ENCODE measurements at places on chromosomes 4 and X.

DNA sequence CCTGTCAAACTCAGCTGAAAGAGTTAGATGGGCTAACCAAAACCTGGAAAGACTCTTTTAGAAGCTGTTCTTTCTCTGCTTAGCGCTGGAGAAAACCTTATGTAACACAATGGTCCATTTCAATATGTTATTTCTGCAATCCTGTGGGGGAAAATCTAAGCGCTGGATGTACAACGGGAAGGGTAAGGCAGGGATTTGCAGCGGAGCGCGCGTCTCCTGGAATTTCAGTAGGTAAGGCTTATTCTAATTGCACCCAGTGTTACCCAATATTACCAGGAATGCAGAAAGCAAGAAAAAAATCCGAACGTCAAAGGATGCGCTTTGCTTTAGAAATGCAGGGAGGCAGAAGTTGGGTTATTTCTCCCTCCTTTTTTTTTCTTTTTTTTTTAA is 2.0 kb downstream of the HS3ST1 start:
- no peaks in the 10 kb centered on the region for H3K4me1 ChIP-seq
- DNase-seq, result no peak
- no peak overlapping the region for H3K4me3 ChIP-seq
- H3K36me3 ChIP-seq, result no peaks in the 10 kb centered on the region
- no peak overlapping the region for H3K27ac ChIP-seq

DNA sequence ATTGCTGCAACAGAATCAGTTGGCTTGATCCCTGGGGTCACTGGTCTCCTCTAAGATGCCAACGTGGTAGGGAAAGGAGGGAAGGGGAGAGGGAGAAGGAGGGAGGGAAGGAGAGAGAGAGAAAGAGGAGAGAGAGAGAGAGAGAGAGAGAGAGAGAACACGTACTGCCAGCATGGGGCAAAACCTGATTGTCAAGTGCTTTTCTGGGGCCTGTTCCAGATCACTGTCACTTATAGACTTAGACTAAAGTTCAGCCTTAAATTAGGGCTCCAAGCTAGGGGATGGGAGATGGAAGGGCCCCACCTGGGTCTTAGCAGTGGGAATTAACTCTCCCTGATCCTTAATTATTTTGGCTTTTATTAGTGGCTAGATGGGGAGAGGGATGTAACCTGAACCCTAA is 12.9 kb downstream of the SHROOM4 start:
- H3K27ac ChIP-seq, result no peak overlapping the region
- H3K27me3 ChIP-seq, result no peaks in the 10 kb centered on the region
- DNase-seq, result no peak
- no peaks in the 10 kb centered on the region for H3K36me3 ChIP-seq

- H3K27ac ChIP-seq, result no peak overlapping the region
- no peaks in the 10 kb centered on the region for H3K36me3 ChIP-seq
- no peak for DNase-seq
- H3K4me1 ChIP-seq, result no peaks in the 10 kb centered on the region
- H3K27me3 ChIP-seq, result peaks cover 20% of the 10 kb centered on the region
- H3K4me3 ChIP-seq, result no peak overlapping the region
These were observed 106.2 kb upstream of the MAML3 start for GRCh38 chr4:140260227-140260626.

DNA sequence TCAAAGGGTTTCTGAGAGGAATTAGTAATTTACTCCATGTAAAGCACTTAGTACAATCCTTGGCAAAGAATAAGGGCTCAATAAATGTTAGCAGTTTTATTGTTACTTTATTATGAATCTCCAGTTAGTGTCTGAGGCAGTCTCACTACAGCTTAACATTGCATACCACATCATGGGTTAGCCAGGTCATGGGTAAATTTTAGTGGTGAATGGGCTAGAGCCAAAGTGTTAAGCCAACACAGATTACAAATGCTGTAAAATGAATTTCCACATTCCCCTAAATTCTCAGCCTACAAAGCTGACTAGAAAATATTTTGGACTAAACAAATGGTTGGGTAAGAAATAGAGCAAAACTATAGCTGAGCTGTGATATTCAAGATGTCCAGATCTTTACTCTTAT is 72.4 kb downstream of the NRK start:
- no peak overlapping the region for H3K4me3 ChIP-seq
- no peak for DNase-seq
- no peak overlapping the region for H3K27ac ChIP-seq
- H3K36me3 ChIP-seq, result no peaks in the 10 kb centered on the region

DNA sequence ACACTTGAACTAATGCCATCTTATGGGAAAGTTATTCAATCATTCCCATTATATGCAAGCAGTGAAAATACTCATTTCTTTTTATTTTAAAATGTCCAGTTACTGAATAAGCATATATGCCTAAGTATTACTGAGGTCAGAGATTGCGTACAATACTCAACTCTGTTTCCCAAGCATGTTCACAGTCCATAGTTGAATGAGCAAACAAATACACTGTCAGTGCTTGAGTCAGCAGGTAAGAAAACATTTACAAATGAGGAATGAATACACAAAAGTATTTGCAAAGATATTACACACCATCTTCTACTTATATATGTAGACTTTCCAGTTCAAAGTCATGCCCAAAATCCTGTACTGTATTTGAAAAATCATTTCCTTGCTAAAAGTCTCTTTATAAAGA is 74.1 kb downstream of the TSPAN5 start:
- no peaks in the 10 kb centered on the region for H3K36me3 ChIP-seq
- peaks cover 28% of the 10 kb centered on the region for H3K27me3 ChIP-seq
- DNase-seq, result no peak
- H3K4me3 ChIP-seq, result no peak overlapping the region

DNA sequence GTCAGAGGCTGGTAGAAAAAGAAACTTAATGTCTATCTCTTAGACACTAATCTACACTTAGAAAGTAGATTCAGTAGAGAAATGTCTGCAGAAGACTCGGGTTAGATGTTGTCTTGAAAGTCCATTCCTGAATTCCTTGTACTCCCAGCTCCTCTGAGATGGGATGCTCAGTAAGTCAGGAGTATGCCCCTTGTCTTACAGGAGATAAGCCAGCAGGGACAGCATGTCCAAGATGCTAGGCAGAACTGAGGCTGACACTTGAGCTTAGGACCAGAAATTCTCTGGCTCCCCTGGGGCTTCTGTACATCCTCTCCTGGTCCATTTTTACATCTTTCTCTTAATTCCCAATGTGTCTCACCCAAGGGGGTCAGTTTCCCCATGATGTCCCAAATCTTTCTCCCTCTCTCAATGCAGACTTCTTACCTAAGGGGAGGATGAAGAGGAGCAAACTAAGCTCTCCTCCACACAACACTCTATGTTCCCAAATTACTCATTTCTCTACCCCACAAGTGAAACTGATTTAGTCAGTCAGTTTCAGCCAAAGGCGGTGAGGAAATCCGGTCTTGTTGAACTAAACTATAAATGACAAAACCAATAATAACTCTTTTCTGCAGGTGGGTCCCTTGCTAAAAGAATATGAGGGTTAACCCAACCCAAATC is 558.2 kb upstream of the DIPK2B start:
- no peak for DNase-seq
- H3K27ac ChIP-seq, result no peak overlapping the region
- no peaks in the 10 kb centered on the region for H3K36me3 ChIP-seq
- H3K4me1 ChIP-seq, result no peaks in the 10 kb centered on the region

DNA sequence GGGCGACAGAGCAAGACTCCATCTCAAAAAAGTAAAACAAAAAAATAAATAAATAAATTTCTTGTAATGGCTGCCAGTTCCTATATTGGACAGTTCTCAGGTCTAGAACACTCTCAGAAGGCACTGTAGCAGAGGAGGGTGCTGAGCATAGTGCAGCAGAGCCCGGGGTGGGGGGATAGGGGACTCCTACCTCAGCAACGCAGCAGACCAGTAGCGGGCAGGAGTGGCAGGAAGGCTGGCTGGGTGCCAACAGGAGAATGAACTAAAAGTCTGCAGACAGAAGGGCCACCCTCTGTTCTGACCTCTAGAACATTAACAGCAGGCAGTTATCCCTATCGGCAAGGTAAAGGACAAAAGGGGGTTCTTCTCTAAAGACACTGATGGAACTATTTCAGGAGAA is 20.2 kb downstream of the PDK3 start:
- no peak overlapping the region for H3K27ac ChIP-seq
- DNase-seq, result no peak
- H3K27me3 ChIP-seq, result no peaks in the 10 kb centered on the region
- no peaks in the 10 kb centered on the region for H3K4me1 ChIP-seq
- H3K4me3 ChIP-seq, result no peak overlapping the region
- no peaks in the 10 kb centered on the region for H3K36me3 ChIP-seq

- DNase-seq, result peak; percentile 48
- H3K4me3 ChIP-seq, result peak within 1 kb of the TSS; percentile 45
- H3K36me3 ChIP-seq, result no peaks in the 10 kb centered on the region
These were observed at the start of gene KLHL13 for GRCh38 chrX:118116713-118117550. KLHL13 (minus strand) TSS chrX:118116810; CDS start chrX:118028473, 88,337 bp downstream.

DNA sequence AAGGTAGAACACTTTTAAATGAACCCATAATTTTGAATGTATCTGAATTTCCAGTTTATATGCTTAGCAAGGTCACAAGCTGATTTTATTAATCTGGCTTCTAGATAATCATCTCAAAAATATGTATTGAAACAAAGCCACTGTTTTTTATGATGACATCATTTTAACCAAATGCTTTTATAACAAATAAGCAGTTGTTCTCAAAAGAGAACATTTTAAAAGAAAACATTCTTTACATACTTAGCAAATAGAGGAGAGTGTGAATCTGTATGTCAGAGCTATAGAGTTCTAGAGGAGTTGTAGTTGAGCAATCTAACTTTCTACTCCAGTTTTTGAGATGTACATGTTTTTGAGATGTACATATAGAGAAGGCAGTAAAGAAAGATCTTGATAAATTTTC is 42.5 kb downstream of the LAMP2 start:
- no peaks in the 10 kb centered on the region for H3K27me3 ChIP-seq
- no peak for DNase-seq
- H3K4me3 ChIP-seq, result no peak overlapping the region
- no peaks in the 10 kb centered on the region for H3K4me1 ChIP-seq

DNA sequence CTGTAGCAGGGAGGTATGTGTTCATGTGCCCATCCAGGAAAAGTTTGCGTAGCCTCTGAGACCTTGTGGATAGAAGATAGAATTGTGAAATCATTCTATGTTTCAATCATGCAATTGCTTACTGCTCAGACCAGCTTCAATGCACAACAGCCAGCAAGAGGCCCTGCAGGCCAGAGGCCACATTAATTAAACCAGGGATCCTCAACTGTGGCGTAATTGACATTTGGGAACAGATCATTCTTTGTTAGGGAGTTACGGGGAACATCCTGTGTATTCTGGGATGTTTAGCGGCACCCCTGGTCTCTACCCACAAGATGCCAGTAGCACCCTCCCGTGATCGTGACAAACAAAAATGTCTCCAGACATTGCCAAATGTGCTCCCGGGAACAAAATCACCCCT is 86.5 kb upstream of the PRPS2 start:
- H3K36me3 ChIP-seq, result no peaks in the 10 kb centered on the region
- H3K4me1 ChIP-seq, result no peaks in the 10 kb centered on the region
- H3K4me3 ChIP-seq, result no peak overlapping the region
- H3K27ac ChIP-seq, result no peak overlapping the region
- no peak for DNase-seq
- H3K27me3 ChIP-seq, result peaks cover 10% of the 10 kb centered on the region

DNA sequence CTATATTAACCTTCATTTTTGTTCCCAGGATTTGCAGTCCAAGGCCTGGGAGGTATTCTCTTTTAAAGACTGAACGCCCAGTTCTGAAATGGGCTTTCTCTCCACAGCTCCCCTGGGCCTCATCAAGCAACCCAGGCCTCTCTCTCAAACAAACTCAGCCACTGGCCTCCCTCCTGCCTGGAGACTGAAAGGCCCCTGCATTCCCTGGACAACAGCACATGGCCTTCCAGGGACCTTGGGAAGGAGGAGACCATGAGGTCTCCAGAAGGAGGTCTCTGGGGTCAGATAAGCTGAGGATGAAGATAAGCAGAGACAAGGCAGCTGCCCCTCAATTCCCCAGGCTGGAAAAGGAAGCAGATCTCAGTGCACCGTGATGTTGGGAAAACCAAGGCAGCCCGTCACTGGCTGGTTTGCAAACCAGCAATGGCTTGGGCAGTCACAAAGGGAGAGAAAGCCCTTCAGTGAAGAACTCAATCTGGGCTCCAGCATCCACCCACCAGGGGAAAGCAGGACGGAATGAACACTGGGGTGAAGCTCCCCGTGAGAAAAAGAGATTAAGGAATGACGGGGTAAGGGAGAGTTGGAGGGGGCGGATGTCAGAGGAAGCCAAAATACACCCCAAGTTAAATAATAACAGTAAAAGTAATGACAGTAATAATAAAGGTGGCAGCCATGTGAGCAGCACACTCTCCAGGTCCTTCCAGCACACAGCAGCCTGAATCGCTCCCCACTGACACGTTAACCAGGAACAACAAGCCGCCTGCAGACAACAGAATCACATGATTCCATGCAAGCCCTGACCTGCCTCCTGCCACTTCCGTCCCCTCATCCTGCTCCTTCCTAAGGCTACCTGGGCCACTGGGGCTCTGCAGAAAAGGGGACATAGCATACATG is 22.3 kb downstream of the AMOT start:
- no peak for DNase-seq
- H3K4me3 ChIP-seq, result no peak overlapping the region
- H3K36me3 ChIP-seq, result no peaks in the 10 kb centered on the region
- no peaks in the 10 kb centered on the region for H3K27me3 ChIP-seq

DNA sequence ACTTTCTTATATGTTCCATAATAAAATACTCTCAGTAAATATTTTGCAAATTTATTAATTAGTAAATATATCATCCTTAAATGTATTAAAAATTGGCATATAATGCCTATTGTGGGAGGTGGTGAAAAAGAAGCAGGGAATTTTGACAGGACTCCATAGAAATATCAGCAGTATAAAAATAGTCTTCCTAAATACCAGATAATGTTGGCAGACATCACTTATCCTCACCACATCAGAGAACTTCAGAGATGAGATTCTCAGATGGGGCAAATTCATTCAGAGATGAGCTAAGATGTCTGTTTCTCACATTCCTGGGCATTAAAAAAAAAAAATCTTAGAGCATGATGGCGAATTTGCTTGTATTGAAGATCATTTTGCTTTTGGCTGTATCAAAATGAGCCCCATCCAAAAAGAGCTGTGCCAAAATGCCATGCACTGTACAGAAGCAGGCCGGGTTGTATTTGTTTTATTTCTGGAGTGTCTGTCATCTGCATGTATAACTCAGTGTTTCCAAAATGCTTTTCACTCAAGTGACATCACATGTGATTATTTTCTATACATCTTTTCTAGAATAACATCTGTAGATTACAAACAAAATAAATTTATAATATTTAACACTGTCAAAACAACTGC is 41.7 kb downstream of the ATP8A1 start:
- H3K27ac ChIP-seq, result no peak overlapping the region
- no peaks in the 10 kb centered on the region for H3K36me3 ChIP-seq
- H3K27me3 ChIP-seq, result no peaks in the 10 kb centered on the region
- H3K4me3 ChIP-seq, result no peak overlapping the region

DNA sequence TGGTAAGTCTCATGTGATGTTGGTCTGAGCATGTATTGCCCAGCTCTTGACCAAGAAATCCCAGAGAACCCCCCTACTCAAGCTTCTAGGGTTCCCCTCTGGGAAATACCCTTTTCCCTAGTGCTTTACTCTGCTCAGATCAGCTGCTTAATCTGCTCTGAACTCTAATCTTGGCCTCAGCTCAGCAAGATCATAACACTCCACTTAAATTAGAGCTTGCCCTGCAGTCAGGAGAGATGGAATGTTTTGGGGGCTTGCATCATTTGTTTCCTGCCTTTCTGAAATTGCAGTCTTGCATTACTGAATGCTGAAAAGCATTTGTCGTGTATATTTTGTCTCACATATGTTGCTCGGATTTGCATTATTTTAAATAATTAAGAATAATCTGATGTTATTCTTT is 1153.6 kb downstream of the FSTL5 start:
- no peaks in the 10 kb centered on the region for H3K4me1 ChIP-seq
- H3K27ac ChIP-seq, result no peak overlapping the region
- DNase-seq, result no peak

- no peaks in the 10 kb centered on the region for H3K4me1 ChIP-seq
These were observed 337.6 kb upstream of the NR3C2 start for GRCh38 chr4:148779771-148780170.
